DMS79 (cell line): ENCODE measurements at places on chromosomes 3 and 15.

GRCh38 chr15:58535337-58535736 is 103.5 kb downstream of the LIPC start:
- DNase-seq, result no peak

GRCh38 chr3:43038010-43038409 is 58.9 kb downstream of the GASK1A start:
- no peak for DNase-seq

DNA sequence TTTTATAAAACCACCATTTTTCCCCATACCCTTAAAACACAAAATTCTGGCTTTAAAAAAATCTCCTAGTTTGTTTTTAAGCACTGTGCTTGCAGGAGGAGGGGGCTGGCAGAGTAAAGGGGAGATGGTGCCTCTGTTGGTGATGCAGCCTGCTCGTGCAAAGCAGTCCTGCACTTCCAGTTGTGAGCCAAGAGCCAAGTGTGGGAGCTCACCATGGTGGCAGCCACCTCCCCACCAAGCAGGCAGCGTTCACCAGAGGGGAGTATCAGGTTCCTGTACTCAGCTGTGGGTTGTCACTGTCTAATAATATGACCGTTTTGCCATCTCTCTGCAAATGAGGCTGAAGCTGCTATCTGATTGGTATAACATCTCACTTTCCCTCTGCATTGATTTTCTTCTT is 164.8 kb downstream of the SYNPR start:
- DNase-seq, result no peak

DNA sequence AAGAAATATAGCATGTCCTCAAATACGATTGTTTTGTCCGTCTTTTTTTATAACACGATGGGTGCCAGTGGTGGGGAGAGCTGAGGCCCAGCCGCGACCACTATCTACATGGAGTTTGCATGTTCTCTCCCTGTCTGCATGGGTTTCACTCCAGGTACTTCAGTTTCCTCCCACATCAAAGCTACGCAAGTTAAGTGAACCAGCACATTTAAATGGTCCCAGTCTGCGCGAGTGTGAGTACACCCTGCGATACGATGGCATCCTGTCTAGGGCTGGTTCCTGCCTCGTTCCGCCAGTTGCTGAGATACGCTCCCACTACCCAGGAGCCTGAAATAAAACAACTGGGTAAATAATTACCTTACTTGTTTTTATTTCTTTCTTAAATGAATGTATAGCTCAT is 40.6 kb downstream of the ATP13A3 start:
- DNase-seq, result no peak

DNA sequence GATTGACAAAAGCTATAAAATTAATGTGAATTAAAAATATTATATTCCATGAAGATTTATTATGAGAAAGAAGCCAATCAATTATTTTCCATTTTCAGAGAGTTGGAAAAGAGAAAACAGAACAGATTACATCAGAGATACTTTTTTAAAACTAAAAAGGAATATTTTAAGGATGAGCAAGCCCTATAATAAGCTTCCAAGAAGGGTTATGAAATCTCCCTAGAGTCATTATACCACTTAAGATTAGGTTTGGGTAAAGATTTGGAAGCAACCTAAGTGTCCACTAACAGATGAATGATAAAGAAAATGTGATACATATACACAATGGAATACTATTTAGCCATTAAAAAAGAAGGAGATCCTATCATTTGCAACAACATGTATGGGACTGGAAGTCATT is 51.6 kb upstream of the FSIP1 start:
- DNase-seq, result no peak

DNA sequence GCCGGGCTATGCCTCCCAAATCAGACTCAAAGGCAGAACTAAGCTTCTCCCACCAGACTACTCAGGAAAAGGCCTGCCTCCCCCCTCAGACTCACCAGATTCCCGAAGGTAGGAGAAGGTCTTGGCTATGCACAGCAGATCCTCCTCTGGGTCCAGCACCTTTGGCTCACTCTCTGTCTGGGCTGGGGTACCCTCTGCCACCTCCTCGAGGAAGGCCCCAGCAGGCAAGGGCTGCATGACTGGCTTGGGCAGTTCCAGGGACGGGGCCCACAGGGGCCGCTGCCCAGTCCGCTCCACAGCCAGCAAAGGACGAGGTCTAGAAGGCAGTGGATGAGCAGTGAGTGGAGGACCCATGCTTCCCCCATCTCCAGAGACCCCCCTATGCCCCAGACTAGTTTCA is 3.3 kb downstream of the CISH start:
- no peak for DNase-seq

GRCh38 chr3:152474585-152474984 is 205.9 kb downstream of the MBNL1 start:
- DNase-seq, result no peak

GRCh38 chr3:60669636-60670035 is 581.6 kb downstream of the FHIT start:
- no peak for DNase-seq

GRCh38 chr3:131361464-131362421 is 19.8 kb upstream of the NUDT16 start:
- no peak for DNase-seq

GRCh38 chr3:142875583-142876207 is 13.2 kb downstream of the PCOLCE2 start:
- no peak for DNase-seq

- no peak for DNase-seq
These were observed 7.2 kb downstream of the CCDC80 start for GRCh38 chr3:112633757-112634156.

GRCh38 chr3:188214442-188214841 is 60.5 kb downstream of the LPP start:
- no peak for DNase-seq

GRCh38 chr3:12870942-12871341 is 29.6 kb upstream of the RPL32 start:
- no peak for DNase-seq

- DNase-seq, result no peak
These were observed 168.9 kb downstream of the CNTN3 start for GRCh38 chr3:74445541-74445940.

DNA sequence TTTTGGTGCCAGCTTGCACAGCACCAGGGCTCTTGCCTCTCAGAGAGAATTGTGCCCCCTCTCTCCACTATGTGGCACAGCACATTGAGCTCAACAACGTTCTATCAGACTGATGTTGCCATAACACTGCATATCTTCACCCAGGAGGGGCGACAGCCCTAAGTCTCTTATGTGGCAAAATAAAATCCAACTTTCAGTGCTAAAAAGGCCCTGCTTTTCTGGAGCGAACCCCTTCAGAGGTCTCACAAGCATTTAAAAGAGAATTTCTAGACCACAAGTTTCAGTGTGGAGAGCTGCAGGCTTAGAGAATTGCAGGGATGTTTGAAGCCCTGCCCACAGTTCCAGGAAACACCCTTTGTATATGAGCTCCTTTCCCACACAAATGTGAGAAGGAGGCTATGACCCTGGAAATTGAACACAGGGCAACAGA is 85.5 kb downstream of the LIPC start:
- no peak for DNase-seq

DNA sequence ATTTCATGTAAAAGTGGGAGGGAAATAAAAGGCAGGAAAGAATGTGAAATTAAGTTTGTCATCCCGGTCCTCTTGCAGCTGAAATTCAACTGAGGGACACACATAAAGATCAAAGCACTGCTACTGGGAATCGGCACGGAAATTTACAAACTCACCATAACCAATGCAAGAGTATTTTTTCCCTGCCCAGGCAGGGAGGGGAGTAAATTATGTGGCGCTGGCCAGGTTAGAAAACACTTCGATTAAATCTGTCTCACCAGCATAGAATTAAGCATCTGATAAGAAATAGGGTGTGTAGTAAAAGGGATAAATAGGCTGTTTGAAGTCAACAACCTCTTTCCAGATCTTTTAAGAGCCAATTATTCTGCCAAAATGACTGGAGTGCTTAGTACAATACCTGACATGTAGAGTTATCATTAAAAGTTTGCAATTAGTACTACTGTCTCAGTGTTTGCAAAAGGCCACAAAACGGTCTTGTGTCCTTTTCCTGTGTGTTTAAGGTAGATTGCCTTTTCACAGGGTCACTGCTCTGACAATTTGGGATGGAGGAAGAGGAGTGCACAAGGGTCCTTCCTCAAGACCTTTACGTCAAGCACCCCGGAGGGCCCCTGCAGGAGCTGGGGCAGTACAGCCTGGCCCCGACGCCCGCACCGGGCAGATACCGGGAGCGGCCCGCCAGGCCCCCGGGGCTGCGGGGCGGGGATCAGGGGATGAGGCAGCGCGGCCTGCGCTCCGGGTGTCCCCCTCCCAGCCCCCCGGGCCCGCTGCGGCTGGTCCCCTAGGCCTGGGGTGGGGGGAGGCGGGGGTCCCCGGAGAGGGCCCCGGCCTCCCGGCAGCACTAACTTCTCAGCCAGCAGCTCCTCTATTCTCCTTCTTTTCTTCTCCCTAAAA is 651 bp downstream of the UBA3 start:
- DNase-seq, result no peak

- no peak for DNase-seq
These were observed 103.1 kb downstream of the DGKG start for GRCh38 chr3:186258968-186259367.

DNA sequence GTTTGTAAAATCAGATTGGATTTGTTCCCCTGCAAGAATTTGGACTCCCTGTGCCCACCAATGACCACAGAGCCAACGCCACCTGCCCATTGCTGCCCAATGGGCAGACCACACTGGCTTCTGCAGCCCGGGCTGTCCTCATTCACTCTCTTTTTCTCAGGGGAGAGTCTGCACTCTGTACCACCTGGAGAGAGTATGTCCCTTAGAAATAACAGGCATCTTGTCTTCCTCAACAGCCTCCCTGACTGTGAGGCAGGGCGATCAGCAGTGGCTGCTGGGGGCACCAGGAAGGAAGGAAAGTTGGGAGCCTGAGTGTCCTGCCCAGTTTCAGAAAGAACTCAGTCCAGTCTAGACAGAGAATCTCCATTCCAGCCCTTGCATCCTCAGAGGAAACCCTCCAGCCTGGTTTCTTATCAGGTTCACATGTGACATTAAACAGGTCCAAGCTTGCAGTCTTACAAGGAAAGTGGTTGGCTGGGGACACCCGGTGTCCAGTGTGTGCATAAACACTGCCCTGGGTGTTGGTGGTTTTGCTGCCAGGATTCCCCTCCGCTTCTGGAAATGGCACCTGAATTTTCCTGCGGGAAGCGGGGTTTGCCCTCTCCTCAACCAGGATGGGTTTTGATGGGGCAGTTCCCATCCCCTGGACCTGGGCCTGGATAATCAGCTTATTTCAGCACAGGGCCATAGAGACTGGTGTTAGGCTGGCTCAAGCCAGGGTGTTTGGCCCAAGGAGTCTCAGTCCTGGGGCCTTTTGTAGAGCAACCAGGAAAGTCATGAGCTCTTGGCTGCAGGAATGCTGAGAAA is 37.2 kb downstream of the SSUH2 start:
- no peak for DNase-seq

DNA sequence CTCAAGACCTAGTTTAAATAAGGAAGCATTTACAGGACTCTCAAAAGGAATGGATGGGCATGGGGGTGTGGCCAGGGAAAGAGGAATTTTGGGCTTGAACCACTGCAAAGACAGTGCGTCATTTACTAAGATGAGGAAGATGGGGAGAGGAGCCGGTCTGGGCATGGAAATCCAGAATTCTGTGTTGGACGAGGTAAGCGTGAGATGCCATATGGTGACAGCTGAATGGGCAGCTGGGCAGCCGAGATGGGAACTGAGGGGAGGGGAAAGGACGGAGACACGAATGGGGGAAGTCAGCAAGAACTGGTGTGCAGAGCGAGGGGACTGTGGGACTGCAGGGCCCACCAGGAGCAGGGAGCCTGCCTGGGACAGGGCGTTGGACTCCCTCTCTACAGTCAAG is 24.2 kb downstream of the TMEM44 start:
- DNase-seq, result no peak

- DNase-seq, result no peak
These were observed 4.5 kb upstream of the WWTR1 start for GRCh38 chr3:149662240-149662887.
